ENCODE measurements at places on chromosomes 12 and 14. TPM values are rescaled to one million over a fixed set of nuclear protein-coding genes. Genes with fewer than 3 reads are reported as not detected.

The PAPLN gene
- total RNA-seq = 1.6 TPM

The GALNT8 gene
- 1.1 TPM for total RNA-seq

The FIGNL2 gene
- 0.81 TPM for total RNA-seq

The CHGA gene
- not detected for total RNA-seq

The LYZ gene
- 55.5 TPM for total RNA-seq

The MEG3 gene
- total RNA-seq = 22.4 TPM

The DICER1 gene
- total RNA-seq = 29.1 TPM

The KRT6C gene
- total RNA-seq = not detected

The FOXM1 gene
- 4.0 TPM for total RNA-seq

The DEPDC4 gene
- total RNA-seq = 0.27 TPM

The SYCP3 gene
- total RNA-seq = 0.27 TPM

The RHOJ gene
- total RNA-seq = not detected

The CRACR2A gene
- 14.0 TPM for total RNA-seq

The COX8C gene
- not detected for total RNA-seq

The TCL1B gene
- total RNA-seq = not detected

The RAB15 gene
- total RNA-seq = 4.3 TPM

The ATP5F1B gene
- 461 TPM for total RNA-seq
